Calu3 (cell line): ENCODE measurements at places on chromosomes 5 and 9.
A peak's percentile ranks its signal among the peaks of the same experiment; 100 is the strongest.

- peaks cover 41% of the 10 kb centered on the region for H3K4me1 ChIP-seq
- DNase-seq, result no peak
- no peaks in the 10 kb centered on the region for H3K27me3 ChIP-seq
- H3K36me3 ChIP-seq, result peaks cover 30% of the 10 kb centered on the region
Measured at GRCh38 chr5:150779397-150780186, 1.0 kb downstream of the SMIM3 start.

DNA sequence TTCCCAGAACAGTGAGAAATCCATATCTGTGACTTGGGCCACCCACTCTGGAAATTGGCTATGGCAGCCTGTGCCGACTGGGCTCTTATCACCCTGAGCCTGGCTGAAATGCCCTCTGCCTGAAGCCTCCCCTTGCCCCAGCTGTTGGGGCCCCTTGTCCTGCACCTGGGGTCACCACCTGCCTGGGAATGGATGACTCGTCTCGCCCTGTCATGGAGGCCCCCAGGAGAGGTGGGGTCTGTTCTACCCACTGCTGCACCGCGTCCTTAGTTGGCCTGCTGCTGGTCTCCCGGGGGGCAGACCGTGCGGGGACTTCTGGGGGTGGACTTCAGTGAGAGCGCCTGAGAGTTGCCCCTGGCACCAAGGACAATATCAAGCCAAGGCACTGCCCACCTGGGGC lies 46.6 kb upstream of the COL5A1 start:
- H3K27ac ChIP-seq, result no peak overlapping the region
- peaks cover 14% of the 10 kb centered on the region for H3K27me3 ChIP-seq
- no peak for DNase-seq

DNA sequence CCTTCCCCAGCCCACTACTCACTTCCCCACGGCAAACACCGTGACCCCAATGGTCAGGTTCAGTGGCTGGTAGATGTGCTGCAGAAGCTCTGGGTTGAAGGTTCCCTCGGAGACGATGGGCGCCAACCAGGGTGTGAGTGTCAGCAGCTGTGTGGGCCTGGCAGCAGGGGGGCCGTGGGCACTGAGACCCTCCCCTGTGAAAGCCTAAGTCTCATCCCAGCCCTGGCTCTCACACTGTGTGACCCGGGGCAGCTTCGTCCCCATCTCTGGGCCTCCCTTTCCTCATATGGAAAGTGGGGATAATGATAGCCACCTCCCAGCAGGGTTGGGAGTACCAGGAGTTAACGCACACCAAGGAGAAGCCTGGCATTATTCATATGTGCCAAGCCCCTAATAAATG lies 8.6 kb downstream of the GBGT1 start:
- no peak overlapping the region for H3K27ac ChIP-seq
- no peaks in the 10 kb centered on the region for H3K4me1 ChIP-seq
- DNase-seq, result no peak
- no peak overlapping the region for H3K4me3 ChIP-seq
- no peaks in the 10 kb centered on the region for H3K36me3 ChIP-seq

- no peak for DNase-seq
- H3K4me3 ChIP-seq, result no peak overlapping the region
- peaks cover 9% of the 10 kb centered on the region for H3K4me1 ChIP-seq
- H3K36me3 ChIP-seq, result no peaks in the 10 kb centered on the region
- peaks cover 10% of the 10 kb centered on the region for H3K27me3 ChIP-seq
Measured at GRCh38 chr5:174553556-174553955, 170.8 kb upstream of the MSX2 start.

DNA sequence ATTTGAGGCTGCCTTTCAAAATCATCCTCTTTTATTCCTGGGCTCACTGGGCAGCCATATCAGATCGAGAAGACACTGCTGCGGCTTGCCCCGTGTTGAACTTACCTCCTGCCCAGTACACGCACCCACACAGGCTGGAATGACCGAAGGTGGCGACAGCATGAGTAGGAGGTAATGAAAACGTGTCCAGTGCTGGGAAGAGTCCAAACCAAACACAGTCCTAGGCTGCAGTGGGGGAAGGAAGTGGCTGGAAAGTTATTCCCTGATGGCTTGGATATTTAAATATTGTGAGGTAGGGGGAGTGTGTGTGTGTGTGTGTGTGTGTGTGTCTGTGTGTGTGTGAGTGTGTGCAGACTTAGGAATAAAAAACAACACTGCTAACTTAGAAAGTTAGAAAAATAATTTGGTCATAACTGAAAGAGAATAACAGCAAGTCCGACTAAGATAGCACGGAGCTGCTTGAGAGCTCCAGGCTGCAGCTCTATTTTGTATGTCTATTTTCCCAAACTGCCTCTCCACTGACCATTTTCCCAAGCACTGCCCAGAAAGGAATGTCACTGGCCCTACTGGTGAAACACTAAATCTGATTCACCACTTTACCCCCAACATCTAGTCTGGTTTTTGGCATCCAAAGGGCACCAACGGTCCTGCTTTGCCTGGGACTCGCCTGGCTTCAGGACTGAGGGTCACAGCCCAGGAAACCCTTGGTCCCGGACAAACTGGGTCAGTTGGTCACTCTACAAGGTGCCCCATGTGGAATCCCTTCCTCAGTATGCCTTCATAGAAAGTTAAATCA lies 41.2 kb downstream of the ANKH start:
- peaks cover 11% of the 10 kb centered on the region for H3K4me1 ChIP-seq
- no peak overlapping the region for H3K27ac ChIP-seq
- H3K36me3 ChIP-seq, result no peaks in the 10 kb centered on the region
- DNase-seq, result peak; percentile 8

GRCh38 chr9:34651876-34652601 lies at the start of gene IL11RA:
Gene IL11RA (plus strand): TSS chr9:34652185. CDS start chr9:34655218, 3,033 bp downstream.
- H3K36me3 ChIP-seq, result peaks cover 17% of the 10 kb centered on the region
- peak within 1 kb of the TSS; percentile 21 for H3K27ac ChIP-seq
- H3K27me3 ChIP-seq, result peaks cover 20% of the 10 kb centered on the region
- peak; percentile 68 for DNase-seq
- peak within 1 kb of the TSS; percentile 86 for H3K4me3 ChIP-seq
- peaks cover 29% of the 10 kb centered on the region for H3K4me1 ChIP-seq

DNA sequence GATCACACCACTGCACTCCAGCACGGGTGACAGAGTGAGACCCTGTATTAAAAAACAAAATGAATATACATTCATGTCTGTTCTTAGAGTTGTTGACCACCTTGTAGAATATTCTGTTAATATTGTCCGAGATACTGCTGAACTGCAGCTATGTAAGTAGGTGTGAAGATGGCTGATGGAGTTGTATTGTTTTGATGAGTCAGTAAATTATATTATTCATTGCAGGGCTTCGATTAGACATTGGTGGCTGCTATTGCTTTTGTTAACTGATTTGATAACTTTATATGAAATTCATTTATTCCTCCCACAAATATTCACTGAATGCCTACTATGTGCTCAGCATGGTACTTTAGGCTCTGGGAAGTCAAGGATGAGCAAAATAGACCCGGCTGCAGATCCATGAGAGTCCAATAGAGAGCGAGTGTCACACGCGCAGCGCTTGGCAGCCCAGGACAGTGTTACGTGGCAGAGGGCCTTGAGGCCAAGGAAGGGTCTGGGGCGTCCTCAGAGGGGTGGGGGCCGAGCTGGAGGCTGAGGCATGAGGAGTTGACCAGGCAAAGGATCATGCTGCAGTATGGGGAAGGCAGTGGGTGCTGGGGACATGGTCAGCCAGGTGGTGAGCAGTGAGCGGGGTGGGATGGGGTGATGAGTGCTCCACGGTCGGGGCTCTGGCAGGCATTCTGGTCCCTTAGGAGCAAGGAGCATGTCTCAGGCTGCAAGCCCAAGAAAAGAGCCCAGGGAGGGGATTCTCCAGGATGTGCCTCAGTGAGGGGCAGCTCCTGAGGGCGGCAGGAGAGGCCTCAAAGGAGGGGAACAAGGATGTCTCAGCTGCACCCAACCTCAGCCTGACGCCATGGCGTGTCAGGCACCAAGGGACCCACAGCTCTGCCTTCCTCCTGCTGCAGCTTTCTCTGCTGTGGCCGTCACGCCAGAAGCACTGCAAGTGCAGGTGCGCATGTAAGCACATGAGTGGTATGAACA lies 243.5 kb downstream of the GADD45G start:
- H3K4me3 ChIP-seq, result no peak overlapping the region
- peaks cover 95% of the 10 kb centered on the region for H3K27me3 ChIP-seq
- H3K4me1 ChIP-seq, result no peaks in the 10 kb centered on the region
- no peak for DNase-seq
- no peak overlapping the region for H3K27ac ChIP-seq

DNA sequence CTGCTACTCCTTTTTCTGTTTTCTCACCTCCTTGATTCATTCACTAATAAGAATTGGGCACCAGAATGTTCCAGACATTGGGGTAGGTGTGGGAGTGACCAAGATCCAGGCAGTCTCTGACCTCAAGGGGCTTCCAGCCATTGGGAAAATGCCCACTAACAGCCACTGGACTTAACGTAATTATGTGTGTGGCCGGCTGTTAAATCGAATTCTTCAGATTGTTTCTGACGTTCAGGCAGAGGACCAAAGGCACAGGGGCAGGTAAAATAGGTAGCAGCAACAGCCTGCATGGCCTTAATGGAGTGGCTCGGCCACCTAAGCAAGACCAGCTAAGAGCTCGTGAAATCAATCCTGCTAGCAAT lies 48.4 kb upstream of the CKMT2 start:
- no peak for DNase-seq
- H3K27me3 ChIP-seq, result no peaks in the 10 kb centered on the region
- H3K27ac ChIP-seq, result no peak overlapping the region
- H3K4me1 ChIP-seq, result no peaks in the 10 kb centered on the region
- no peak overlapping the region for H3K4me3 ChIP-seq
- no peaks in the 10 kb centered on the region for H3K36me3 ChIP-seq

GRCh38 chr5:71695595-71695994 lies 23.5 kb upstream of the CARTPT start:
- peaks cover 5% of the 10 kb centered on the region for H3K36me3 ChIP-seq
- H3K4me3 ChIP-seq, result no peak overlapping the region
- DNase-seq, result no peak
- H3K4me1 ChIP-seq, result peaks cover 32% of the 10 kb centered on the region
- no peaks in the 10 kb centered on the region for H3K27me3 ChIP-seq

GRCh38 chr5:16737620-16738364 lies 121.0 kb upstream of the RETREG1 start:
- peak; percentile 78 for DNase-seq
- H3K4me3 ChIP-seq, result peak overlapping the region; percentile 75
- H3K27ac ChIP-seq, result peak overlapping the region; percentile 100
- no peaks in the 10 kb centered on the region for H3K27me3 ChIP-seq
- H3K4me1 ChIP-seq, result peaks cover 31% of the 10 kb centered on the region

DNA sequence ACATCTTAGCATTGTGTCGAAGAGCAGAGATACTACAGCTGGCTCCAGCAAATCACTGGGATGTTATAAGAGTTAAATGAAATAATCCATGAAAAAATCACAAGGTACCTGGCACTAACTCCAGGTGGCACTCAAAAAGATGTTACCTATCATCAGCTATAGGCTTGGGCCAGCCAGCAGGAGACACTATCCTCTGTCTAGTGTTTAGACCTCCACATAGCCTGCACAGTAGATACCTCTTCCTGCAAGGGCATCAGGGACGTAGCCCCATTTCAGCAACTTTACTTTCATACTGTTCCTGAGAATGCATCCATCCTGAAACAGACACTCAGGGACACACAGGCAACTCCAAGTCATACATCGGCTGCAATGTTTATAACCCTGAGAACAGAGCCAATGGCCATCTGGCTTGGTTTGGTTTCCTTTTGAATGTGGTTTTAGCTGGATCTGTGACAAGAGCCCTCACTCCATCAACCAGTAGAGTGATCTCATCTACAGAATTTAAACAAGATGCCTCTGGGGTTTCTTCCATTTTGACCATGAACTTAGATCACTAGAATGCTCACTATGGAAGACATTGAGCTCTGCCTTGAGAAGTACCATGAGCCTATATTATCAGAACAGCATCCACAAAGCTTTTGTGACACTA lies 69.9 kb downstream of the TLE1 start:
- no peaks in the 10 kb centered on the region for H3K27me3 ChIP-seq
- no peaks in the 10 kb centered on the region for H3K4me1 ChIP-seq
- no peak overlapping the region for H3K27ac ChIP-seq
- peaks cover 17% of the 10 kb centered on the region for H3K36me3 ChIP-seq
- DNase-seq, result no peak

DNA sequence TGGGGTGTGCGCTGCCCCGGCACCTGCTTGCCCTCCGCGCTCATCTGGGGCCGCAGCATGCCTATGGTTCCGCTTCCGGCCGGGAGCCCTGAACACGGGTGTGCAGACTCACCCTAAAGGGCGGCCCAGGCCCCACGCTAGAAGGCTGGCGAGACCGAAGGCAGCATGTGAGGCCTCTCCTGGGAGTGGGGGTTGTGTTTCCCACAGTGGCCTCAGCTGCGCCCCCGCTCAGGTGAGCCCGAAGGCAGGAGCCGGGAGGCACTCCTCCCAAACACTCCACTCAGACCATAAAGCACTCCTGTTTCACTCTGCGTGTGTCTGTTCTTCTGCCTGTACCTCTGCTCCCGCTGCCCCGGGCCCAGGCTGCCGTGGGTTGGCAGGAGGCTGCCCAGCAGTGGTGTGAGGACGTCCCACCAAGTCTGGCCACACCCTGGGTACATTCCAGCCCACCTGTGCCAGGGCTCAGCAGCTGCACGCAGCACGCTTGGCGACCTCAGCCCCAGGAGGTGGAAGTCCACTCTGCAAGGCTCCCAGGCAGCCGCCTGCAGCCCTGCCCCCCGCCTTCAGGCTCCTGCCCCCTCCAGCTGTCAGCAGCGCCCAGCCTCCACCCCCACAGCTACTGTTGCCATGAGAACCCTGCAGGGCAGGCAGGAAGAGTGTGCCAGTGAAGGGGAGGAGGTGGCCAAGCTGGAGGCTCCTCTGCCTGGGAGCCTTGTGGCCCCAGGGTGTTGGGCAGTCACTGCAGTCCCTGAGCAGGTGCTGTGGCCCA lies 1.2 kb upstream of the AJM1 start:
- no peak overlapping the region for H3K4me3 ChIP-seq
- no peaks in the 10 kb centered on the region for H3K27me3 ChIP-seq
- H3K4me1 ChIP-seq, result peaks cover 8% of the 10 kb centered on the region

DNA sequence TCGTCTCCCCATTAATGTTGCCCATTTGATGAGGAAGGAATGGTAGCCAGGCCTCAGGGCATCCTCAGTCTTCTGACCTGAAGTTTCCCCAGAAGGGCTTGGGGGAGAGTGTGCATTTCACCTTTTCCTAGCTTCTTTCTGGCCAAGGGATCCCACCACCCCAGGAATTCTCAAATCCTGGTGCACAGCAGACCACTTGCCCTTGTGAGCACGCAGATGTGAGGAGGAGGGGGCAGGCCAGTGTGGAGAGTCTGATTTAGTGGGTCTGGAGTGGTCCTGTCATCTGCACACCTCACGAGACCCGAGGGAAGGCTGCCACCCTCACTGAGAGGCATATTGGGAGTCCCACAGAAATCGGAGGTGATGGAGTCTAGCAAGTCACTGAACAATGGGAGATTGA lies 64.3 kb downstream of the CXXC5 start:
- peaks cover 16% of the 10 kb centered on the region for H3K4me1 ChIP-seq
- no peak for DNase-seq
- H3K36me3 ChIP-seq, result peaks cover 9% of the 10 kb centered on the region
- no peak overlapping the region for H3K27ac ChIP-seq
- H3K27me3 ChIP-seq, result peaks cover 28% of the 10 kb centered on the region
- H3K4me3 ChIP-seq, result no peak overlapping the region

- peaks cover 11% of the 10 kb centered on the region for H3K4me1 ChIP-seq
- no peak overlapping the region for H3K4me3 ChIP-seq
- H3K36me3 ChIP-seq, result peaks cover 12% of the 10 kb centered on the region
- DNase-seq, result no peak
- H3K27ac ChIP-seq, result no peak overlapping the region
- no peaks in the 10 kb centered on the region for H3K27me3 ChIP-seq
Measured at GRCh38 chr5:134463991-134464760, 52.5 kb upstream of the CDKN2AIPNL start.
